Caki2 (cell line): ENCODE measurements at places on chromosomes 11 and 22. TPM values are rescaled to one million over a fixed set of nuclear protein-coding genes. Genes with fewer than 3 reads are reported as not detected.

UBQLNL gene
- 0.14 TPM in 1 of 2 replicates, not detected in the other for total RNA-seq

FXYD6 gene
- total RNA-seq: not detected in 2 replicates

IGSF22 gene
- not detected in 2 replicates for total RNA-seq

PLAAT5 gene
- total RNA-seq: 0.87 and 2.3 TPM in 2 replicates

SMPD1 gene
- 13.0 and 14.9 TPM in 2 replicates for total RNA-seq

THY1 gene
- 0.10 TPM in 1 of 2 replicates, not detected in the other for total RNA-seq

CABP4 gene
- total RNA-seq: 1.6 and 10.8 TPM in 2 replicates

GRIA4 gene
- 17.1 and 28.8 TPM in 2 replicates for total RNA-seq

KCNQ1 gene
- total RNA-seq: 3.9 TPM in 1 of 2 replicates, not detected in the other

DNA sequence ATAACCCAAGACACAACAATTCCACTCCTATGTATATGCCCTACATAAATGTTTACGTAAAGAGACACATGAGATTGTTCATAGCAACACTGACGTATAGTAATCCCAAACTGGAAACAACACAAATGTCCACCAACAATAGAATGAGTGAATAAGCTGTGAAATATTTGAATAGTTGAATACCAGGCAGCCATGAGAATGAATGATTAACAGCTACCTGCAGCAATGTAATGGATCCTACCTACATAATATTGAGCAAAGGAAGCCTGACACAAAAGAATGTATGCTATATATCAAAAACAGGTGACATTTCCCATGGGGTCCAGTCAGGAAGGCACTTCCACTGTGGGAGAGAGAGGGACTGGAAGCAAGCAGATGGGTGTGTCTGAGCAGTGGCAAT, 92.8 kb upstream of the LINC01488 start:
- no peak for DNase-seq

- DNase-seq: no peak
These were observed 25.1 kb downstream of the LRFN4 start for GRCh38 chr11:66881927-66882452.

DNA sequence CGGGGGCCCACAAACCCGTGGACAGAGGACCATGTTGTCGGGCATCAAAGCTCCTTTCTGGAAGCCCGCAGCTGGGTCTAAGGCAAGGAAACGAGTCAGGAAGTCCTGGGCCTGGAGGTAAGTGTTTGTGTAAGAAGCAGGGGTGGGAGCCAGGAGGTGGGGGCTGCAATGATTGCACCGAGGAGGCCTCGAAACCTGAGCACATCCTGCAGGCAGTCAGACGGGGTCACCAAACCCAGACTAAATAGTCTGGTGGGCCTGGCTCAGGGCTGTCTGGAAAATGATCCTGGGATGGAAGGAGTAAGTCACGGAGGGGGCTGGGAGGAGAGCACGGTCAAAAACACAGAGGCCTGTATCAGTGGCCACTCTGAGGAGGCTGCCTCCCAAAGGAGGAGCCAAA, 539.2 kb downstream of the MN1 start:
- DNase-seq: no peak

DNA sequence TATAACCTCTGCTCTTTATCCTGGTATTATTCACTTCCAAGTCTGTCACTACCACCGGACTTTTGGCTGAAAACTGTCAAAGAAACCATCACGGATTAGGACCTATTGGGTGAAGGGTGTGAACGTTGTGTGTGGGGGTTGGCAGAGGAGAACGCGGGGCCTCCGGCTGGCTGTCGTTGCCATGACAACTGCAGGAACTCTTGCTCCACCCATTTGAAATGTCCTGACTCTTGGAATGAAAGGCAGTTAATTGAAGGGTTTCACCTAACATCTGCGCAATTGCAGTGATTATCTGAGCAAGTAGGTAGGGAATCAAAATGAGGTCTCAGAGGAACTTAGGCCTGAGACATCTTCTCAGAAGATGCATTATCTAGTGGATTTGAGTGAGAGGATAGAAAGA, 60.9 kb upstream of the CLMP start:
- DNase-seq: no peak

DNA sequence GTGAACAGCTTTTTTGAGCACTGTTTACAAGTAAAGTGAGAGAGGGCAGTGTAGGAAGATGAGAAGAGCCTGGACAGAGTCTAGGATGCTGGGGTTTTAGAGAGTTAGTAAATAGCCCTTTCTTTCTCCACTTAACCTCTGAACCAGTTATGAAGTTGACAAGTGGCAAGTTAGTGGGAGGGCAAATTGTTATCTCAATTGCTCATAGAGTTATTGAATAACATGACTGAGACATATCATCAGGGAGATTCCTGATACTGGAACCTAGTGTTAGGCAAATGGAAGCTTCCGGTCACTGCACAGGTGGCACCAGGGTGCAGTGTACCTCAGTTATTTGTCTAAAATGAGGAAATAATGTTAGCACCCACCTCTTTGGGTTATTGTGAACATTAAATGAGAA, 57.8 kb upstream of the PTPN5 start:
- DNase-seq: peak; percentile 8

- DNase-seq: no peak
These were observed 2.4 kb downstream of the MAPK1 start for GRCh38 chr22:21865041-21865440.

DNA sequence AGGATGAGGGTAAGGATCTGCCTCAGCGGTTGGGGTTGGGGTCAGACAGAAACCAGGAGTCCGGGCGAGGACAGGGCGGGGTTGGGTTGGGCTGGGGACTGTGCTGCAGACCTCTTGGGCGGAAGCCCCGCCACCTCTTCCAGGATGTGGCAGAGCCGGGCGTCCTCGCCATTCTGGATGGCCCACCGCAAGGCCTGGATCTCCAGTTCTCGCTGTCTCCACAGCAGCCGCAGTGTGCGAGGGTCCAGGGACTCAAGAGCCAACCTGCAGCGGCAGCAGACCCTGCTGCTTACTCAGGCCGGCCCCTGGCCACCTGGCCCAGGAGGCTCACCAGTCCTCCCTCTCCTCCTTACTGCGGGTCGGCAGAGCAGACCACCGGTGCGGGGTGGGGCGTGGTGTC, 2.0 kb downstream of the LMNTD2 start:
- no peak for DNase-seq

DNA sequence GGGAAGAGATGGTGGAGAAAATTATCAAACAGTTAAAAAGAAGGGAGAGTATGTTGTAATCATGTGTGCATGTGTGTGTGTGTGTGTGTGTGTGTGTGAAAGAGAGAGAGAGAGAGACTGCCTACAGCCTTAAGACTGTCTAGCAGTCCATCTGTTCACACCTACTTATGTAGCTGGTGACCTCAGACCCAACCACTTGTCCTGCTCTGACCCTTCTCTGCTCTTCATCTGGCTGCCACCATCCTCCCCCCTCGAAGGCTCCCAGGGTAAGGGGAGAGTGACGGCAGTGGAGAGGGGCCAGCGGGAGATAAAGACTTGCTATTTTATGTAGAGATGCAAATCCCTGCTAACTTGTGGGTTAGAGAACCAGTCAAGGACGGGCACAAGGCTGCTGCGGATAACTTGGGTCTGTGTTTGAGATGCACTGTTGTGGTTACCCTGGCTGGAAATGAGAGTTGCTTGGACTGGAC, 24.9 kb upstream of the GRAMD1B start:
- no peak for DNase-seq

GRCh38 chr11:116687458-116688201, 85.2 kb downstream of the BUD13 start:
- no peak for DNase-seq

GRCh38 chr11:34637303-34637702, 16.4 kb downstream of the EHF start:
- no peak for DNase-seq

DNA sequence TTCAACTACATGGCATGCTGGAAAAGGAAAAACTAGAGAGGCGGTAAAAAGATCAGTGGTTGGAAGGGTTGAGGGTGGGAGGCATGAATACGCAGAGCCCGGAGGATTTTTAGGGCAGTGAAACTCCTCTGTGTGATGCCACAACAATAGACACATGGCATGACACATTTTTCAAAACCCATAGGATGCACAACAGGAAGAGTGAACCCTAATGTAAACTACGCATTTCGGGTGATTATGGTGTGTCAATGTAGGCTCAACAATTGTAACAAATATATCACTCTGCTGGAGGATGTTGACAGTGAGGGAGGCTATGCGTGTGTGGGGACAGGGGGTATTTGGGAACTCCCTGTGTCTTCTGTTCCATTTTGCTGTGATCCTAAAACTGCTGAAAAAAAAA, 15.7 kb upstream of the FAM83F start:
- no peak for DNase-seq
